ENCODE measurements at places on chromosomes 16 and 17. TPM values are rescaled to one million over a fixed set of nuclear protein-coding genes. Genes with fewer than 3 reads are reported as not detected.
A peak's percentile ranks its signal among the peaks of the same experiment; 100 is the strongest.

Gene NOG
- total RNA-seq: not detected

Gene SLC13A2
- total RNA-seq: not detected

Gene CCL4L2
- total RNA-seq: 18.7 TPM

Gene VKORC1
- total RNA-seq: 38.7 TPM

Gene TMEM235
- not detected for total RNA-seq

DNA sequence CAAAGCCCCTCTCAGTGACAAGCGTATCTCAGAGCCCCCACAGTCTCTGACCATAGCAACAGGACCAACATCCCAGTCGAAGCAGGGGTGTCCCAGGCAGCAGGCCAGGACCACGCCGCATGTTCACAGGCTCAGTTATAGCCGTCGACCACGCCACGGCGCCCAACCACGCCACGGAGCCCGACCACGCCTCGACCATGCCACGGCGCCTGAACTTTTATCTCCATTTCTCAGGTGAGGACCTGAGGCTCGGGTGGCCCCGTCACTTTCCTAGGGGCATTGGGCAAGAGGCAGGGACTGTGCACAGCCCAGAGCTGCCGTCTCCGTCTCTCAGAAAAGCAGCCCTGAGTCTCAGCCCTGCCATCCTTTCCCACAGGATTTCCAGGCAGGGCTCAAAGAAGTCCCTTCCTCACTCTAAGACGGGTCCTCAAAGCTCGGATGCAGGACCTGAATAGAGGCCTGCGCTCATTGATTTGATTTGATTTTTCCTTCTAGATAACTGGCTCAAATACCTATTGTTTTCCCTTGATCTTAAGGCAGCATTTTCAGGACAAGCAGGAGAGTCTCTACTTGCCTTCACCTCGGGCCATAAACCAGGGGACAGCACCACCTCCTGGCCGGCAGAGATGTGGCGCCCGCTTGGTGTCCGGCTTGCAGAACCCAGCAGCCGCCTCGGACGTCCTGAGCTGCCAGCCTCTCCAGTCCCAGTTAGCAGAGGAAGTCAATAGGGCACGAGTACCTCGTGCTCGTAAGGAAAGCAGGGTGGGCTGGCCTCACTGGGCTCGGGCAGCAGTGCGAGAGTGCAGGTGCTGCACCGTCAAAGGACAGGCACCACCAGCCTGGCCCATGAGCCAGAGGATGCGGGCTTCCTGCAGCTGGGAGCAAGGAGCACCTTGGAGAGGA is 38.8 kb downstream of the C16orf95 start:
- H3K36me3 ChIP-seq: no peaks in the 10 kb centered on the region
- DNase-seq: no peak
- H3K4me1 ChIP-seq: peaks cover 4% of the 10 kb centered on the region
- no peak overlapping the region for H3K4me3 ChIP-seq
- peaks cover 9% of the 10 kb centered on the region for H3K27me3 ChIP-seq
- no peak overlapping the region for H3K27ac ChIP-seq

- no peaks in the 10 kb centered on the region for H3K27me3 ChIP-seq
- DNase-seq: peak; percentile 43
- H3K4me1 ChIP-seq: peaks cover 21% of the 10 kb centered on the region
- no peak overlapping the region for H3K27ac ChIP-seq
- H3K4me3 ChIP-seq: peak overlapping the region; percentile 28
These were observed 4.0 kb downstream of the BECN1 start for GRCh38 chr17:42819939-42820535.

DNA sequence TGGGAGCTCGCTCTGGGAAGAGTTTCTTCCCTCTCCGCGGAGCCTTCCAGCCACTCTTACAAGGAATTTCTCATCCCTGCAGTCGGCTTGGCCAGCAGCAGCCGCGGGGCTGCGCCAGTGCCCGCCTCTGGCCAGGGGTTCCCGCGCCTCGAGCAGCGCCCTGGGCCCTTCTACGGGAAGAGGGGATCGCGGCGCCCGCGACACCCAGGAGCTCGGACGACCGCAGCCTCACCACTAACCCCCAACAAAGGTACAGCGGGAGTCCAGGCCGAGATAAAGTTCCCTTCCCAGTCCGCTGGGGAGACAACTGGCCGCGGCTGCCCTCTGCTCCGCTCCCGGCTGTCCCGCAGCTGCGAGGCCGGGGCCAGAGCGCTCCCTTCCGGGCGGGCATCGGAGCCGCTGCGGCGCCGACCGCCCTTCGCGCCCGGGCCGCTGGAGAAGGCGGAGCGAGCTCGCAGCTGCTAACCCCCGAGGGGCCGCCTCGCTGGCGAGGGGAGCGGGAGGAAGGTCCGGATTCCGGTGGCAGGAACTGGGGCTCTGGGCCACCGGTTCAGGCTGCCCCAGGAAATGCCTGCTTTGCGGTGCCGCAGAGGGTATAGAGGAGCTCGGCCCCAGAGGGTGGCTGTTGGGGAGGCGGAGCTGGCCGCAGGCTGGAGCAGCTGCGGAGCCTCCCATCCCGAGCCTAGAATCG is 3.6 kb upstream of the HS3ST3B1 start:
- peak; percentile 34 for DNase-seq
- peaks cover 2% of the 10 kb centered on the region for H3K36me3 ChIP-seq

DNA sequence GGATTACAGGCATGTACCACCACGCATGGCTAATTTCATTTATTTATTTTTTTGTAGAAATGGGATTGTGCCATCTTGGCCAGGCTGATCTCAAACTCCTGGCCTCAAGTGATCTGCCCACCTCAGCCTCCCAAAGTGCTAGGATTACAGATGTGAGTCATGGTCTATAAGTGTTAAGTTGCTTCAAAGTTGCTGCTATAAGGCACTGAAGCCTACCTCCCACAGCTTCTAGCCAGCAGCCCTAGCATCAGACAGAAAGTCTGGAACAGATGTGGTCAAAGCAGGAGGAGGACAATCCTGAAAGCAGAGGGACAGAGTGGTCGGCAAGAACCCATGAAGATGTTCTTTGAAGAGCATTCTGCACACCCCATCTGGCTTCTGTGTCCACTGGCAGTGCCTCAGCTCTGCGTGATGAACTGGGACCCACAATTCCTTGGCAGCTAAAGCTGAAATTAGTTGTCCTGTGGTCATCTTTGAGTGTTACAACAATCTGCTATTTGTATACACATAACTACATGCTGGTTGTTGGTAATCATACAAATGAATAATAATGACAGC is 11.2 kb downstream of the MAP3K14 start:
- no peak overlapping the region for H3K4me3 ChIP-seq
- H3K27ac ChIP-seq: peak overlapping the region; percentile 86
- peaks cover 92% of the 10 kb centered on the region for H3K4me1 ChIP-seq
- H3K27me3 ChIP-seq: no peaks in the 10 kb centered on the region
- DNase-seq: no peak
- peaks cover 40% of the 10 kb centered on the region for H3K36me3 ChIP-seq

DNA sequence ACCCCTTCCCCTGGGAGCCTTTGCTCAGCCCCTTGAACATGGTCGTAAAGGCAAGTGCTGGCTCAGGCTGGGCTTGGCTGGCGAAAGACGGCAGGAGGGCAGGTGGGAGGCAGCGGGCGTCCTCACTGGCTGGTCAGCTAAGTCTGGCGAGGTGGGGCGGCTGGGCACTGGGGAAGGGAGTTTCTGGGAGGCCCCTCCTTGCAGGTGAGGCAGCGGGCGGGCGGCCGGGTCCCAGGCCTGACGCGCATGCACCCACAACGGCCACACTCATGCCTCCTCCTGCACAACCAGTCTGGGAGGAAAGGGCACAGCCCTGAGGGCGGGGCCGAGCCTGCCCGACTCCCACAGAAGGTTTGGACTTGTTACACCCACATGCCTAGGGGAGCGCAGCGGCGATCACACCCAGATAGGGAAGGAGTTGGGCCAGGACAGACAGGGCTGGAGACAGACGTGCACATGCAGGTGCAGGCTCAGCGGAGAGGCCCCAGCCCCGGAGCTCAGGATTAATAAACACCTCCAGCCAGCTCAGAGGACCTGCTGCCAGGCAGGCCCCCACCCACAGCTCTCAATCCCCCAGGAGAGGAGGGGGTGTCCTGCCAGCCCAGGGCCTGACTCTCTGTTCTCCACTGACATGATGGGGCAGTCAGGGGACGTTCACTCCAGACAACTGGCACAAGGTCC is at the start of gene EVPL:
Gene EVPL (minus strand): TSS at position 148 of the 681 bp plus-strand sequence. CDS start 108 bp downstream, at position 40.
- no peak for DNase-seq
- no peak within 1 kb of the TSS for H3K27ac ChIP-seq

GRCh38 chr16:17658881-17659280 is 188.1 kb upstream of the XYLT1 start:
- no peaks in the 10 kb centered on the region for H3K4me1 ChIP-seq
- H3K4me3 ChIP-seq: no peak overlapping the region

GRCh38 chr16:80899809-80900592 is 95.6 kb upstream of the CDYL2 start:
- no peak overlapping the region for H3K27ac ChIP-seq
- H3K4me1 ChIP-seq: no peaks in the 10 kb centered on the region
- DNase-seq: no peak
- no peak overlapping the region for H3K4me3 ChIP-seq
- no peaks in the 10 kb centered on the region for H3K36me3 ChIP-seq

DNA sequence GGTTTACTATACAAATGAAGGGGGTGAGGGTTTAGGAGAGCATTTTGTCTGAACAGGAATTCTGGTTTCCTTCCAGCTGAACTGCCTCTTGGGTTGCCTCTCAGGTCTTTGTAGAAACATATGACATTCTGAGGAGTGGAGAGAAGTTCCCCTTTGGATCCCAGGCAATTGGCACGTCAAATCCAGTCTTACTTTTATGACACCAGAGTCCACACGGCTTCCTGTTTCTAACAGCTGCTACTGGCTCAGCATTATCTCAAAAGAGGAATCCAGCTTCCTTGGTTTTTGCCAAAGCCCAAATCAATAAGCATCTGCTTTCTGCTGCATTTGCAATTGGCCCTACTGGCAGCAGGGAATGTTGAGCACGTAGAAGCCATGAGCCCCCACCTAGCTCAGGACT is 97.6 kb upstream of the FAM20A start:
- no peak overlapping the region for H3K4me3 ChIP-seq
- no peak overlapping the region for H3K27ac ChIP-seq
- no peak for DNase-seq
- no peaks in the 10 kb centered on the region for H3K4me1 ChIP-seq
- H3K36me3 ChIP-seq: no peaks in the 10 kb centered on the region

DNA sequence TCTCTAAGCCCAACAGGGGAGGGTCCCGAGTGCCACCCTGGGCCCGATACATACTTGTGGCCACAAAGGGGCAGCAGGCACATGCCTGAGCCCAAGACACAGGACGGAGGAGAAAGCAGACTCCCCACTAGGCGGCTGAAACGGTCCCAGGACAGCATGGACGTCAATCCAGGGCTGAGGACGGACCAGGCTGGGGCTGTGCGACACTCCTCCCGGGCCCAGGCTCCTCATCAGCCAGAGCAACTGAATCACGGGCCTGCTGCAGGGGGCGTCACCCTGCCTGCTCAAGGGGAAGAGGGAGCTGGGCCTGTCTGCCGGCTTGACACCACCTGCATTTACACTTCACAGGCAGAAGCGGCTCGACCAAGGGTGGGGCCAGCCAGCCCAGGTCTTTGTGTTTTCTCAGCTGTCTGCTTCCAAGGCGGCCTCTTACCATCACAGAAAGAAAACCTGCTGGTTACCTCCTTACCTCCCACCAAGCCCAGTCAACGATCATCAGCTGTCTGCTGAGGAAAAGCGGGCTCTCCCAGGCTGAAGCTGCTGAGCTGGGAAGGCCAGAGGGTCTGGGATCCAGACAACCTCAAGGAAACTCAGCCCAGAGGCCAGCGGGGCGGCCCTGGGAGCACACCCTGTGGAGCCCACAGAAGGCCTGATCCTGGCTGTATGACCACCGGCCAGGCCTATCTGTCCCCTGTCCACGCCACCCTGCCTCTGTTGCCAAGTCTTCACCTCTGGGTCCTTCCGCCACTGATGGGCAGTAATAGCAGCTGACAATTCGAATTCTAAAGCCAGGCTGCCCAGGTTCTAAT is 26.4 kb downstream of the KIFC3 start:
- H3K36me3 ChIP-seq: no peaks in the 10 kb centered on the region
- no peak overlapping the region for H3K4me3 ChIP-seq
- DNase-seq: no peak
- no peaks in the 10 kb centered on the region for H3K27me3 ChIP-seq

DNA sequence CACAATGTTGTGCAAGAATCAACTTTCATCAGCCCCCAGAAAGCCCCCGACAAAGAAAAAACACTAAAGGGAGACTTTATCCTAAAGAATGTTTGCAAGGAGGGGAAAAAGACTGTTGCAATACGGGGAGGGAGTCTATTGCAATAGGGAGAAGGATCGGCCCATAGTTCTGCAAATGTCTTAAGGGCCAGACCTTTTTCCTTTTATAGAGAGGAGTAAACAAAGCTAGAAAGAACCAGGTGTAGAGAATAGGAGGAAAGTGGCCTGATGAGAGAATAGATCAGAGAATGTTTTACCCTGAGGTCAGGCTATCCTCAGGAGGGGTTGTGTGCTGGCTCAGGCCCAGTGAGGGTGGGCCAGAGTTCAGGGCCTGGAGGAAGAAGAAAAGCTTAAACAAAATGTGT is 8.7 kb upstream of the CAVIN1 start:
- no peak for DNase-seq
- no peaks in the 10 kb centered on the region for H3K36me3 ChIP-seq
- no peak overlapping the region for H3K27ac ChIP-seq
- no peak overlapping the region for H3K4me3 ChIP-seq
- H3K27me3 ChIP-seq: peaks cover 9% of the 10 kb centered on the region

GRCh38 chr17:37130984-37131446 is 182.3 kb downstream of the AATF start:
- DNase-seq: no peak
- peaks cover 24% of the 10 kb centered on the region for H3K36me3 ChIP-seq
- H3K4me3 ChIP-seq: no peak overlapping the region
- H3K27ac ChIP-seq: no peak overlapping the region
- no peaks in the 10 kb centered on the region for H3K27me3 ChIP-seq

GRCh38 chr17:14196377-14196997 is 40.2 kb downstream of the CDRT15 start:
- peaks cover 49% of the 10 kb centered on the region for H3K36me3 ChIP-seq
- H3K4me3 ChIP-seq: no peak overlapping the region
- peaks cover 19% of the 10 kb centered on the region for H3K4me1 ChIP-seq

GRCh38 chr17:20066253-20066652 is 57.1 kb downstream of the SPECC1 start:
- H3K27me3 ChIP-seq: peaks cover 4% of the 10 kb centered on the region
- H3K4me3 ChIP-seq: no peak overlapping the region
- no peak overlapping the region for H3K27ac ChIP-seq
- H3K4me1 ChIP-seq: peaks cover 5% of the 10 kb centered on the region

GRCh38 chr16:19142939-19143598 is 25.0 kb upstream of the SYT17 start:
- no peak for DNase-seq
- no peak overlapping the region for H3K4me3 ChIP-seq
- no peak overlapping the region for H3K27ac ChIP-seq
- H3K27me3 ChIP-seq: peaks cover 19% of the 10 kb centered on the region
- no peaks in the 10 kb centered on the region for H3K36me3 ChIP-seq
